ENCODE measurements at places on chromosomes 1 and 21.

- no peak for DNase-seq
Measured at GRCh38 chr1:25468033-25468432, 37.3 kb downstream of the MACO1 start.

- no peak for DNase-seq
Measured at GRCh38 chr1:153801028-153801625, 25.9 kb downstream of the SLC27A3 start.

DNA sequence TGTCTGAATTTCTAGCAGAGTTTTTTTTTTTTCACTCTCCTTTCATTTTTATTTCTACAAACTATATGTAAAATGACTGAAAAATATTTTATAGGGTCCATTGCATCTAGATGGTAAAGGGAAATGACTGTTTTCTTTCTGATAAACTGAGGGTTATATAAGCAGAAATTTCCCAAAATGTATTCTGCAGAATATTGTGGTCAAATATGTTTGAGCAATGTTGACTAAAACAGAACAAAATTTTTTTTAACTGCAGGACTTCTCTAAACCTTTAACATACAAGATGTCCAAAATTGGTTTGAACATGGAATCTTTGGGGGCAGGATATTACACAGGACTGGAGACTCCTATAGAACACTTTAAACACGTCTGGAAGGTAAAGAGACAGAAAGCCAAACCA lies 190.5 kb downstream of the TOMM20 start:
- DNase-seq, result no peak

GRCh38 chr1:162088281-162088969 lies 18.9 kb downstream of the NOS1AP start:
- no peak for DNase-seq

- no peak for DNase-seq
Measured at GRCh38 chr1:92404661-92405060, 82.1 kb downstream of the GFI1 start.

Data from NCI-H146 (cell line).